Activated CD4-positive, alpha-beta T cell treated with anti-CD3 and anti-CD28 coated beads for 1 hour (primary cell): ENCODE measurements at places on chromosomes 12 and 14.
A peak's percentile ranks its signal among the peaks of the same experiment; 100 is the strongest.

DNA sequence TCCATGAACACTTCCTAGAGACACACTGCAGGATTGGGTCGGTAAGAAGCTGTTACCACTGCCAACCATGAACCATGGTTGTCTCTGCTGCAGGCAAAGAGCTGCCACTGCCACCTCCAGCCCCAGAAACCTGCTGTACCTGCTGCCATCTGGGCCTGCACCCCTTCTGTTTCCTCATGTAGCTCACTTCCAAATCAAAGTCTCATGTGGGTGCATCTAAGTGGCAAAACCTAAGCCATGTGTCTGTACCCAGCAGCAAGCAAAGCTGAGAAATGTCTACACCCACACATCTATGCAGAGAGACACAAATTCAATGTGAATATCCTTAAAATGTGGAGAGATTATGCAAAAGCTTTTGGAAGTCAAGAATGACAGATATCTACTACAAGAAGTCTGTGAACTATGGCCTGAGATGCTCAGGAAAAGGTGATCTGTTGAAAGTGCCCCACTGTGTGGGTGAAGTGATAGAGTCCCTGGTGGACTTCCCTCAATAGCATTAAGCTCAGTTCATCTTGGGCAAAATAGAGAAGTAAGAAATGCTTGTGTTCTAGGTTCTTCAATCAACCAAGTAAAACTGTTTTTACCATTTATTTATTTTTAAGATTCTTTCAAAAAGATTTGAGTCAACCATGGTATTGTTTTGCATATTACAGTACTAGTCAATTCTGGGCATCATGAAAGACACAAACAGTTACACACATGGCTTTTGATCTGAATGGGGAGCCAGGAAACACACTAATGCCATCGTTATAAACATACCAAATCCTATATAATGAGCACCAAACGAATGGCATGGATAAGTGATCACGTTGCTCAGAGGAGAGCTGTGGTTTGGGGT, 64.4 kb downstream of the FOS start:
- DNase-seq = no peak

DNA sequence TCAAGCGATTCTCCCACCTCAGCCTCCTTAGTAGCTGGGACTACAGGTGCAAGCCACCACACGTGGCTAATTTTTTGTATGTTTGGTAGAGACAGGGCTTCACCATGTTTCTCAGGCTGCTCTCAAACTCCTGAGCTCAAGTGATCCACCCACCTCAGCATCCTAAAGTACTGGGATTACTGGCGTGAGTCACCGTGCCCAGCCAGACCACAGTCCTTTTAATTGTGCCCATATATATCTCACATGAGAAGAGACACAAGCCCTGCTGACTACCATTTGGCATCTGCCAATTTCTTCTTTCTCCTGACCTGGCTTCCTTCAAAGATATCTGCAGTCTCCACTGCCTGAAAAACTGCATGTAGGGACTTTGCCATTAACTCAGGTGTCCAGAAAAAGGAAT, 142.5 kb downstream of the DPY19L2 start:
- no peak for DNase-seq

DNA sequence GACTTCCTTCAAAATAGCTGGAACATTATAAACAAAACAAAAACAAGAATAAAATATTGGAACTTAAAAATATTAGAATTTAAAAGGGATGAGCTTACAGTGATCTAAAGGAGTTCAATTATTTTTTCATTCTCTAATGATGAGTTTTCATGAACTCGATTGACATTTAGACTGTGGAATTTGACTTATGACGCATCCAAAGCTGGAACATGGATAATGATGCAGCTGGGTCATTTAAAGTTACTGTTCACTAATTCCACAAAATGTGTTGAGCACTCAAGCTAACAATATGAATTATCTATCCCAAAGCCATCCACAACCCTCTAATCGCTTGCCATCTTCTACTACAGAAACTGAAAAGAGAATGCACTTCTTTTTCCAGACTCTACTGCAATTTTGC, 42.5 kb downstream of the LIN7A start:
- DNase-seq = no peak

- DNase-seq = no peak
These were observed 261.4 kb downstream of the VRK1 start for GRCh38 chr14:97058589-97058988.

- no peak for DNase-seq
These were observed 6.7 kb downstream of the A2ML1 start for GRCh38 chr12:8829125-8829518.

DNA sequence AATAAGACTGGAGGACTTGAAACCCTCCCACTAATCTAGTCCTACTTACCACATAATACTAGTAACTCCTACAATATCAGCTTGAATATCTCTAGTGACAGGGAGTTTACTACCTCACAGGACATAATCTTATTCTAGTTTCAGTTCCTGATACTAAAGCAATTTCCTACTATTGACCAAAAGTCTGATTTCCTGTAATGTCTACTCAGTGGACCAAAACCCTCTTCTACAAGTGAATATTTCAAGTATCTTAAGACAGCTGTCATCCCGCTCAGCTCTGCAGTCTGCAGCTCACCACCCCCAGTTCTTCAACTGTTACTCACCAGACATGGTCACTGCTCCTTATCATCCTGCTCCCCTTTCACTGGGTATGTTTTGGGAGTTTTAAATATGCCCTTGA, 70.8 kb upstream of the TMCC3 start:
- no peak for DNase-seq

GRCh38 chr12:109605016-109605415, 31.4 kb downstream of the MVK start:
- DNase-seq = no peak

- DNase-seq = no peak
These were observed 68.7 kb downstream of the BORCS5 start for GRCh38 chr12:12425616-12426015.

DNA sequence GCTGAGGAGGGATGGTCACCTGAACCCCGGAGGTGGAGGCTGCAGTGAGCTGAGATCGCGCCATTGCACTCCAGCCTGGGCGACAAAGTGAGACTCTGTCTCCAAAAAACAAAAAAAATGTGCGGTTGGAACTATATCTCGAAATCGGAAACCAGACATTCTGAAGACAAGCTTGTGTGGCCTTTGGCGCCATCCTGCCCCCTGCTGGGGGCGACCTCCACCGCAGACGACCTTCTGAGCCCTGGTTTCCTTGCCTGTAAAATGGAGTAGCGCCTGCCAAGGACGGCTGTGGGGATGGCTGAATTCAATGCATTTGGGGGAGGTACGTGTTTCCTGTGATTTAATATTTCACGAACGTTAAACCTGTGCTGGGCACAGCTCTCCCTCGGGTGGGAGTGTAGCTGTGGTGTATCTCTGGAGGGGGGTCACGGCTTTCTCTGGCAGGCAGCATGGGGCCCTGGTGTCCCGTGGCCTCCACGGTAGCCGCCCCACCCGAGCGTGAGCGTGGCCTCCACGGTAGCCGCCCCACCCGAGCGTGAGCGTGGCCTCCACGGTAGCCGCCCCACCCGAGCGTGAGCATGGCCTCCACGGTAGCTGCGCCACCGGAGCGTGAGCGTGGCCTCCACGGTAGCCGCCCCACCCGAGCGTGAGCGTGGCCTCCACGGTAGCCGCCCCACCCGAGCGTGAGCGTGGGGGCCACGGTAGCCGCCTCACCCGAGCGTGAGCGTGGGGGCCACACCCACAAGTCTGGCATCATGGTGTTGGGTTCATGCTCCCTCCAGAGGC, 55.3 kb downstream of the LRCOL1 start:
- no peak for DNase-seq

GRCh38 chr12:1993341-1993740, 10.9 kb downstream of the DCP1B start:
- no peak for DNase-seq

- no peak for DNase-seq
These were observed 1.5 kb upstream of the PRPF40B start for GRCh38 chr12:49621651-49622500.

DNA sequence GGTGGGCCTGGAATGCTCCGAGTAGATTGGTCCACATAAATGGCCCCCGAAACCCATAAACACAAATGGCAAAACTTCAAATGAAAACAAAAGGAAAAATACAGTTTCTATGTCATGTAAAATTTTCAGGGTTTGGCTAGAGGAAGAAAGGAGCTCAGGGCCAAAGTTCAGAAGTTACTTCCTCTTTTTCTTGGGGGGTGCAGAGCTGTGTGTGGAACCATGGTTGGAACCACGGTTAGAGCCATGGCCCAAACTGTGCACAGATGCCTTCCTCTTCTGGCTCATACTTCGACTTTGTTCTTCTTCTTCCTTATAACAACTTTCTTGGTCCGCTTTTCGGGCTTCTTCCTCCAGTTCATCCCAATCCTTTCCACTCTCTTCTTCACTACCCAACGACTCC, 51.7 kb downstream of the MGST1 start:
- DNase-seq = no peak

- no peak for DNase-seq
These were observed 5.6 kb downstream of the MLEC start for GRCh38 chr12:120692524-120693033.

- no peak for DNase-seq
These were observed 12.9 kb downstream of the DGLUCY start for GRCh38 chr14:91126761-91127160.

GRCh38 chr12:100324498-100324897, 32.4 kb upstream of the SLC17A8 start:
- DNase-seq = no peak

DNA sequence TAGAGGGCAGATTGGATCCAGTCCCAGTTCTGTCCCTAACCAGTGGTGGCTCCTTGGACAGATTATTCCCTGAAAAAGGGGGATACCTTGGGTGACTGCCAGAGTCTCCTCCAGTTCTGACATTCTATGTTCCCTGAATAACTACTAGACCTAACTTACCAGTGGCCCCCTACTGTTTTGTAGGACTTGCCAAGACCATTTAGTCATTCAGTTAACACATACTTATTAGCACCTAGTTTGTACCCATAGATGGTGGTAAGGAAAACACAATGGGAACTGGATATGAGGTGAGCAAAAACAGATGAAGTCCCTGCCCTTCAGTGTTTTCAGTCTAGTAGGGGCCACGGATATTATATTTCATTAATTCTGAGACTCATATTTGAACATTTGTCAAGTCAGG, 3.5 kb downstream of the PRPF40B start:
- DNase-seq = no peak

- peak; percentile 12 for DNase-seq
These were observed 31.5 kb upstream of the ACTN1 start for GRCh38 chr14:69010648-69011047.

DNA sequence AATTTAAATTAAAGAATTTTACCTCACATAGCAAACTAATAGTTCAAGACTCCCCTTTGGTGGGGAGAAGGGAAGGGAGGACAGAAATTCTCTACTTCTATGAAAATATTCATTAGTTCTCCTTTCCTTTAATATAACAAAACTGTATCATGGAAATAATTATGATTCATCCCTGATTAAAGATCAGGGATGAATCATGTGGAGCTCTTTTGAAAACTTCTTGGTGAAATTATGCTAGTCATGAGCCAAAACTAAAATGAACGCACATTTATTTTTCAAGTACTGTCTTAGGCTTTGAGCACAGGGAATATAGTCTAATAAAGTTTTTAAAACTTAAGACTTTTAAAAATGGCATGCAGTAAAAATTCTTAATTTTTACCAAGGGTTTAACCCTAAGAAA, 17.1 kb downstream of the TMBIM4 start:
- no peak for DNase-seq

DNA sequence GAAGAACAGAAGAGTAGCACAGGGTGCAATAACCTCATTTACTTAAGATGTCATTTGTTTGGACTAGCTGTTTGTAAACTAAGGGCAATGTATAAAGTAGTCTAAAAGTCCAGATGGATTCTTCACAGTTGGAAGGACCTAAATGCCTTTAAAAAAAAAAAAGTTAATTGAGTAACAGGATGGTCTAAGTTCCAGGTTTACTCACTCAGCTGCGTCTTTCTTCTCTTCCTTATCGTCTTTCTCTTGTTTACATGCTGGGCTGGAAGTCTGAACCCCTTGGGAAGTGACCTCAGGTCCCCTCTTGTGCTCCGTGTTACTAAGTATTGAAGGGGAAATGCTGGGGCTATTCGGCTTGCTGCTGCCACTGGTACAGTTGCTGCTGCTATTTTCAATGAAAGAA, 82.5 kb downstream of the SH2B3 start:
- no peak for DNase-seq

GRCh38 chr12:122834921-122835749, at the start of gene HIP1R:
Gene HIP1R (plus strand): TSS chr12:122835457. CDS start chr12:122835551, 94 bp downstream.
- peak; percentile 36 for DNase-seq

- DNase-seq = no peak
These were observed 28.8 kb downstream of the CCDC92 start for GRCh38 chr12:123943816-123944215.

DNA sequence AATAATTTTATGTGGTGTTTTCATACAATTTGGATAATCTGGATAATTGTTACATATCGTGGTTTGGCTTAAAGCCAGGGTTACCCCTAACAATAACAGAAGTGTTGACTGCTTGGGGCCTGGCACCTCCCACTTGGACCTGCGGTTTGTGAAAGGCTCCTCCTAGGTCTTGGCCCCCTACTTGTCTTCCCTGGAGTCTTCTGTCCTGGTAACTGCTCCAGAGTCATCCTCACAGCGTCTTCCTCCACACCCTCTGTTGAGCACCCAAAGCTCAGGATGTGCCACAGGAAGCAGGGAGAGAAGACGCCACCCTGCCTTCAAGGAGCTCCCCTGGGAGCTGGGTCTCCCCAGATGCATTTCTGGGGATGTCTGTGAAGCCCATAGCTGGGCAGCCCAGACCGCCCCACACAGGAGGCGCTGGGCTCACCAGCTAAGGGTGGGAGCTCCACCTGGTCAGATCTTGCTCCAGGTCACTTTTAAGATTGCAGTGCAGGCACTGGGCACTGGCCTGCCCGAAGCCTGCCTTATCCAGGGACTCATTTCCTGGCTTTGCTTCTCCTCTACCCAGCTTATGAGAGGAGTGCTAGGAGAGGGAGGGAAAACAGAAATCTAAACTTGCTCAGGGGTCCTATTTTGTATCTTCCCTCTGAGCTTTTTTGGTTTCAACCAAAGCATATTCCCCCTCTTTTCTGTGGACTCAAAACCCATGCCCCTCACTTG, 98.2 kb downstream of the ZFP36L1 start:
- DNase-seq = no peak

- DNase-seq = no peak
These were observed 7.9 kb downstream of the NKX2-1 start for GRCh38 chr14:36511981-36512584.

GRCh38 chr12:132043216-132043615, 93.5 kb downstream of the EP400 start:
- no peak for DNase-seq

DNA sequence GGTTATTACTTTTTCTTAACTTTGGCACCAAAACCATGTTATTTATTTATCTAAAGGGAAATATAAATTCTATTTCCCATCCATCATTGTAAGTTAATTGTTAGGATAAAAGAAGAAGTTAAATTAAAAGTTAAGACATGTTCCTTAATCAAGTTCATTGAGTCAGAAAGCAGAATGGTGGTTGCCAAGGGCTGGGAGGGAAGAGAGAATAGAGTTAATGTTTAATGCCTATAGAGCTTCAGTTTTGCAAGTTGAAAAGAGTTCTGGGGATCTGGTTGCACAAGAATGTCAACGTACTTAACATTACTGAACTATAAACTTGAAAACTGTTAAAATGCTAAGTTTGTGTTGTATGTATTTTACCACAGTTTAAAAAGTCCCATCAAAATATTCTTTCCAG, 63.2 kb upstream of the NR2C1 start:
- no peak for DNase-seq

GRCh38 chr14:77458249-77458950, 507 bp downstream of the AHSA1 start:
- DNase-seq = no peak

GRCh38 chr12:122873540-122873939, 22.4 kb downstream of the VPS37B start:
- DNase-seq = no peak
